ENCODE measurements at places on chromosomes 11 and 22. TPM values are rescaled to one million over a fixed set of nuclear protein-coding genes. Genes with fewer than 3 reads are reported as not detected.

ASCL2 gene
- not detected for total RNA-seq

KBTBD3 gene
- total RNA-seq: 8.9 TPM

MUC6 gene
- not detected for total RNA-seq

SLC3A2 gene
- total RNA-seq: 221 TPM

WNT11 gene
- 0.37 TPM for total RNA-seq

C11orf86 gene
- total RNA-seq: not detected

SGSM1 gene
- 1.2 TPM for total RNA-seq

ST14 gene
- 0.12 TPM for total RNA-seq

EHF gene
- not detected for total RNA-seq

MUC5AC gene
- not detected for total RNA-seq

Data from glutamatergic neuron (in vitro differentiated cells).